H7 (cell line): ENCODE measurements at places on chromosomes 16 and 17. TPM values are rescaled to one million over a fixed set of nuclear protein-coding genes. Genes with fewer than 3 reads are reported as not detected.

GRCh38 chr16:80066805-80067580, 466.5 kb upstream of the MAF start:
- no peak for DNase-seq

DNA sequence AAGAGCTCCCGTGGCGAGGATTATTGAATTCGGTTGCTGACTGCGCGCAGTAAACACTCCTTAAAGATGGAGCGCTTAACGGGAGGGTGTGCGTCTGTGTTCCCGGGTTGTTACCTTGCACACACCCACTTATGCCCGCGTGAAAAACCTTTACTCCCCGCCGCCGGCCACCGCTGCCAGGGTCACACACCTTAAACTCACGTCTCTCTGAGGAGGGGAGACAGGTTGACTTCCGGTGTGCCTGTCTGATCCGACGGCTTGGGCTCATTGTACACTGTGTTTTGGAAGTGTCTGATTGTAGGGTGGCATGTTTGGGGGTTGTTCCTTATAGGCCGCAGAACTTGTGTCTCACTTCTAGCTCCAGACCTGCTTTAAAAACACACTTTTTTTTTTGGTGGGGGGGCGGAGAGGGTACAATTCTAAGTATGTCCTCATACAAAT, 66.8 kb downstream of the KPNA2 start:
- no peak for DNase-seq

DNA sequence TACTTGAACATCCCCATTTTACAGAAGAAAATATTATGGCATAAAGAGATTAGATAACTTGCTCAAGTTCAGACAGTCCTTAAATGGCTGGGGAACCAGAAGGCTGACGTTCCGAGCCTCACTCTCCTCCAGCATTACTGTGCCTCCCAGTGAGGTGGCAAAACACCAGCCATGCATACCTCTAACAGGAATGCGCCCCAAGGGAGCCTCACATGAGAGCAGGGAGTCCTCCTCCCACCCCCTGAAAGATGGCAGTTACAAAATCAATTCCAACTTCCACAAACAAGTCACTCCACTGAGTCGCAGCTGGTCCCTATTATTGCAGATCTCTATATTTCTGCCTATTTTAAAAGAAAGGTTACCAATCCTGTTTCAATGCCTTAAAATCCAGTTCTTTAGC, 55.5 kb downstream of the ANKFY1 start:
- no peak for DNase-seq

DNA sequence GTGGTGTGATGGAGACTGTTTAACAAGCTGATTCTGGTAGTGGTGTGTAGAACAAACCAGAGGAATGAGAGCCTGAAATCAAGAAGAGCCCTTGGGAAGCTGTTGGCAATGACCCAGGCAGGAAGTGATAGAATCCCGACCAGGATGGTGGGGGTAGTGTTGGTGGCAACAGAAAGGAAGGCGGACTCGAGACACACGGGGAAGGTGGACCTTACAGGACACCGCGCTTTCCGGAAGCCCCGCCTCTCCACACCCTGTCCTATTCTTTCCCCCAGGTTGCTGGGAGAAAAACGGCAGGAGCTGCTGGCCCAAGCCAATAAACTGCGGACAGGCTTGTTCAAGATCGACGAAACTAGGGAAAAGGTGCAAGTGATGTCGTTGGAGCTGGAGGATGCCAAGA, 30.0 kb upstream of the KDM6B start:
- DNase-seq: peak; percentile 70

- peak; percentile 18 for DNase-seq
Observed at GRCh38 chr16:59339871-59340270, 605.8 kb upstream of the GOT2 start.

- peak; percentile 65 for DNase-seq
Observed at GRCh38 chr16:7086822-7087616, 245.6 kb upstream of the RBFOX1 start.

GRCh38 chr17:35684055-35684802, 47.2 kb upstream of the RASL10B start:
- peak; percentile 44 for DNase-seq

DNA sequence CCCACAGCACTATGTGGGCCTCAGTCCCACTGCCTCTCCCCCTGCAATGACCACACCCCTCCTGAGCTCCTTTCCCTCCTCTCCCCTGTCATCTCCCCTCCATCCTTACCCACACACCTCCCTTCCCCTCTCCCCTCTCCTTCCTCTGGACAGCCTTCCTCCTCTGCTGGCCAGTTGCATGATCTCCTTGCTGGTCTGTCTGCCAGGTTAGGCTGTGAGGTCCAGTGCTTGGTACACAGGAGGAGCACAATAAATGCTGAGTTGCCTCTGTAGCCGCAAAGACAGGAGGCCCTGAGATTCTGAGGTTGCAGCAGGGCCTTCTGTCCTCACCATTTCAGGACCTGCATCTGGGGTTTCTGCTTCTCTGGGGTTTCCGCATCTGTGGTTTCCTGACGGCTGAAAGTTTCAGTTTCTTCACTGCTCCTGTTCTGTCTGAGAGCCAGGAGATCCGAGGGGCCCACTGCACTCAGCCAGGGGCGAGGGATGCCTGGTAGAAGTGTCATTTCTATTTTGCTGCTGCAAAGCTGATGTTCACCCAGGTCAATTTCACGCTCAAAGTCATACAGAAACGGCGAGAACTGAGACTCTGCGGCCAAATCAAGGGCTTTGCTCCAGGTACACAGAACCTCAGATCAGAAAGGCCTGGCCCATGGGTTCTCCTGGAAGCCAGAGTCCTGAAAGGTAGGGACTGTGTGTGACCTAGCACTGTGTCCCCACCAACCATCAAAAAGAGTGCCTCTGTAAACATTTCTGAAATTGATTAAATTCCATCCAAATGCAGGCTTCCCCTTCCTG, 4.6 kb upstream of the SLC12A3 start:
- no peak for DNase-seq

GRCh38 chr16:20937736-20938135, 37.2 kb downstream of the LYRM1 start:
- no peak for DNase-seq

- DNase-seq: peak; percentile 83
Observed at GRCh38 chr17:49210158-49211029, at the start of the genes ABI3 and GNGT2. Gene ABI3 (plus strand): TSS chr17:49210707. CDS start chr17:49210725, 18 bp downstream. Gene GNGT2 (minus strand): TSS chr17:49210574. CDS start chr17:49207422, 3,152 bp downstream.

DNA sequence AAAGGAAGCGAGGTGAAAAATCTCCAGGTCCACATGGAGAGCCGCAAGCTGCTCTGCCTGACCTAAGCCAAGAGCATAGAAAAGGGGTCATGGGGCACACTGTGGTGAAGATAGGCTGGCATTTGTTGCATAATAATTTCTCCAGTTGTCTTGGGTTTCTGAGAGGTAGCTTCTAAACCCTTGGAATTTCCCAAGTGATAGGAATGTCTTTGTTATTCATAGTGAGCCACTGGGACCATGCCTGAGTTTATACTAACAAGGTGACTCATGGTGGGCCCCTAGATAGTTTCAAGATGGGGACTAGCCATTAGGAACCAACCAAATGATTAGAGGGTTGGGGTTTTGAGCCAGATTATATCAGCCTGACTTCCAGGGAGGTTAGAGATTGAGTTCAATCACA, 25.6 kb downstream of the SOST start:
- no peak for DNase-seq

- no peak for DNase-seq
Observed at GRCh38 chr16:24761526-24761925, 32.1 kb downstream of the TNRC6A start.

DNA sequence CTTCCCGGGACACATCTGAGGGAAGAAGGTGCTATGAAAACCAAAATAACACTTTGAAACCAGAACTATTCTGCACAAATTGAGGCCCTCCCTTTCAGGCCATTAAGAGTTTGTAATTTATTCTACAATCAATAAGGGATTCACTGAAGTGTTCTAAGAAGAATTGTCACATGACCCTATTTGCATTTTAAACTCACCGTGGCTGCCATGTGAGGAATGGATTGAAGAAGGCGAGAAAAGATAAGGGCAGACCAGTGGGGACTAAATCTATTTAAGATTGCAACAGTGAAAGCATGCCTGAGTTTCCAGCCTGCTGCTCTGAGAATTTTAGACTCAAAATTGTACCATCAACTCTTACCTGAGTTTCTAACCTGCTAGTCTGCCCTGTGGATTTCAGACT, 408.8 kb upstream of the SALL1 start:
- DNase-seq: no peak

DNA sequence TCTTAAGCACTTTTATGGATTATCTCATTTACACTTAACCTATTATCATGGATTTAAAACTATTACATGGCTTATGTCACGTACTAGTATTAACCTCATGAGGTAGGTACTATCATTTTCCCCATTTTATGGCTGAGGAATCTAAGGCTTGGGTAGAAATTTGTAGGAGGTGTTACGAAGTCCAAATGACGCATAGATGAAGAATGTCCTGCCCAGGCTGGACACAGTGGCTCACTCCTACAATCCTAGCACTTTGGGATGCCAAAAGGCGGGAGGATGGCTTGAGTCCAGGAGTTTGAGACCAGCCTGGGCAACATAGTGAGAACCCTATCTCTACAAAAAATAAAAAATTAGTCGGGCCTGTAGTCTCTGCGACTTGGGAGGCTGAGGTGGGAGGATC, 4.8 kb upstream of the C1QL1 start:
- DNase-seq: no peak

GRCh38 chr17:68255731-68256538, 8.1 kb downstream of the AMZ2 start:
- no peak for DNase-seq

DNA sequence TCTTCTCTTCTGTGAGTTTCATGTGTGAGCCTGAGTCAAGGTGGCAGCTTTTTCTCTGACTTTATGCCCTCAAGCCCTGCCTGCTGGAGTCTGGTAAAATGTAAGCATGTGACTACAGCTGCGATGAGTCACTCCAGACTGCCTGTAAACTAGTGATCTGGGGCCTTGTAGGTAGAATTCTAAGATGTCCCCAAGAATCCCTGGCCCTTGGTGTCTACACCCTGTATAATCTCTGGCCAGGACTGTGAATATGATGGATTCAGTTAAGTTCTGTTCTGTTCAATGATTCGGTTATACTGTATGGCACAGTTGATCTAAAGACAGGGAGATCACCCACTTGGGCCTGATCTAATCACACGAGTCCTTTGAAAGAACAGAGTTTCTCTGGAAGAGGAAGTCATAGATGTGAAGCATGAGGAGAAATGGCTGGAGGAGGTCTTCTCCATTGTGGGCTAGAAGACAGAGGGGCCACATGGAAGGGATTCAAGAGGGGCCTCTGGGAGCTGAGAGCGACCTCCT, 29.8 kb downstream of the PRSS54 start:
- no peak for DNase-seq

DNA sequence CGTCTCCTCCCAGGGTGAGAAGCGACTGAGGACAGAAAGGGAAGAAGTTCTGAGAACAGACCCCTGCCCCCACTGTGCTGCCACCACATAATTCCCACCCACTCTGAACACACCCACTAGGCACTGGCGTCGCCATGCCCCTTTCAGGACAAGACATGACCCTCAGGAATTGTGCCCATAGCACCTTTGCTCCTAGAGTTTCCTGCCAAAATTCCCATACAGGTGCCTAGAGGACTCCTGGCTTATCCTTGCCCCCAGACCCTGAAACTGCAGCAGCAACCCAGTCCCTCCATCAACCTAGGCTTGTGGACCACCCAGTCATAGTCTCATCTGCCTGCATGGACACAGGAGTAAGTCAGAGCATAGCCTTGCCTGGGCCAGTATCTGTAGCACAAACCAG, 157.7 kb upstream of the ZNF267 start:
- DNase-seq: no peak

DNA sequence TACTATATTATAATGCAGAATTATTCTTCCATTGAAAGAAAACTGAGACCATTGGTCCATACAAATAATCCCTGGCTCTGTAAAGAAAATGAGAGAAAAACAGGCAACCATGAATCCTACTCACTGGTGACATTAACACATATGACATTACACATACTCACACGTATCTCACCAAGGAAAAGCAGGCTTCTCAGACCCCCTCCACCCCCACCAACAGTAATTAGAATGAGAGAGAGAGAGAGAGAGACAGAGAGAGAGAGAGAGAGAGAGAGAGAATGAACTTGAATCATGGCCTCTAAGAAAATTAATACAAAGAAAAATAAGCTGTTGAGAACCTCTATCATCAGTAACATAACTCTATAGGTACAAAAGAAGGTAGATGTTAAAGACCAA, 132.0 kb downstream of the SNX11 start:
- no peak for DNase-seq

- no peak for DNase-seq
Observed at GRCh38 chr17:51926448-51926847, 232.1 kb downstream of the CA10 start.

- DNase-seq: no peak
Observed at GRCh38 chr16:69073181-69073702, 32.2 kb upstream of the HAS3 start.

DNA sequence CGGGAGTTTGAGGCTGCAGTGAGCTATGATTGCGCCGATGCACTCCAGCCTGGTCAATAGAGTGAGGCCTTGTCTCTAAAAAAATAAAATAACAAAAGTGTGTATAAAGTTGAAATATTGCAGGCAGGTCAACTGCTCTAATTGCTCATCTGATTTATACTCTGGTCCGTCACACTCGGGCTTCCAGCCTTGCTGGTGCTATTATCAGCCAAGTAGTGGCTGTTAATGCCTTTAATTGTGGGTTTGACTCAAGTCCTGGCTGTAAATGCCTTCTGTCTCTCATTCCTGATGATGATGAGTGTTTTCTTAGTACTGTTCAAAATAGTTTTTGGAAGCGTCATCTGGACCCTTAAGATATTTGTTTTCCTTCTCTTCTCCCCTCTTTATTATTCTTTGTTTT, 18.4 kb downstream of the SYT17 start:
- DNase-seq: no peak

DNA sequence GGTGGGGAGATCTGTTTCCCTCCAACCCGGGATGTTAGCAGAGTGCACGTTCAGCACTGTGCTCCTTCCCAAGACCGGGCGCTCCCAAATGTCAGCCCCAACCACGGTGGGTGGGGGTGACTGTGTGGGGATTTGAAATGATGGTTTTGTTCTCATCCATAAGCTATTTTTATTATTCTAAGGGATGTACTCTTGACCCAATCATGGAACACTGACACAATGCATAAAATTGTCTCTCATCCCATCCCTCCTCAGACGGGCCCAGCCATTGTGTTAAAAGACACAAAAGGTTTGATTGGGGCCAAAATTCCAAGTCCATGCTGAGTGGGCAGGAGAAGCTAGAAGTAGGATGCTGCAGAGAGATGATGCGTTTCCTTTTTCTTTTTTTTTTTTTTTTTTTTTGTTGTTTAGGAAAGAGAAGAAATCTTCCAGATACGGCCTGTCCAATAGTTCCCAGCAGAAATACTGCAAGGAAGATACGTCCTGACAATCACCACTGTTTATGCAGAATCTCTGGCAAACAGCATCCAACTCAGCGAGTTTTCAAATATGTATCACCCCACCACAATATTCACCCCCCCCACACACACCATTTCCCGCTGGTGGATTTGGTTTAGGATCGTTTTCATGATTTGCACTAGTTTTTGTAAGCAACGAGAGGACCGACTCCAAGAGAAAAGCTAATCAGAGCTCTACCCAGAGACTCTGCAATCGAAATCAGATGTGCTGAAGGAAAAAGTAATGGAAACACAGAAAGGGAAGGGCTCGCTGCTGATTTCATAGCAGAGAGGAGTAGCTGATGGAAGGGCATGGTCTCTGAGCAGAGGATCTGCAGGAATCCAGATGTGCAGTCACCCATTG, 163.5 kb upstream of the DYNLRB2 start:
- no peak for DNase-seq

Gene ANKRD40CL
- total RNA-seq: not detected in 2 replicates

Gene IRF8
- total RNA-seq: 0.21 and 2.7 TPM in 2 replicates

Gene KRTAP4-1
- 0.38 and 0.70 TPM in 2 replicates for total RNA-seq

Gene CDH5
- not detected in 2 replicates for total RNA-seq

Gene SDR42E2
- 0.04 TPM in 1 of 2 replicates, not detected in the other for total RNA-seq

Gene HBA2
- total RNA-seq: not detected in 2 replicates

Gene UMOD
- not detected in 2 replicates for total RNA-seq

Gene CD300A
- total RNA-seq: 0.07 and 0.48 TPM in 2 replicates

Gene FNDC8
- total RNA-seq: 0.55 TPM in 1 of 2 replicates, not detected in the other

Gene GPR142
- not detected in 2 replicates for total RNA-seq

Gene CRISPLD2
- total RNA-seq: 2.0 and 4.2 TPM in 2 replicates
